ENCODE measurements at places on chromosomes 5 and 9.

DNA sequence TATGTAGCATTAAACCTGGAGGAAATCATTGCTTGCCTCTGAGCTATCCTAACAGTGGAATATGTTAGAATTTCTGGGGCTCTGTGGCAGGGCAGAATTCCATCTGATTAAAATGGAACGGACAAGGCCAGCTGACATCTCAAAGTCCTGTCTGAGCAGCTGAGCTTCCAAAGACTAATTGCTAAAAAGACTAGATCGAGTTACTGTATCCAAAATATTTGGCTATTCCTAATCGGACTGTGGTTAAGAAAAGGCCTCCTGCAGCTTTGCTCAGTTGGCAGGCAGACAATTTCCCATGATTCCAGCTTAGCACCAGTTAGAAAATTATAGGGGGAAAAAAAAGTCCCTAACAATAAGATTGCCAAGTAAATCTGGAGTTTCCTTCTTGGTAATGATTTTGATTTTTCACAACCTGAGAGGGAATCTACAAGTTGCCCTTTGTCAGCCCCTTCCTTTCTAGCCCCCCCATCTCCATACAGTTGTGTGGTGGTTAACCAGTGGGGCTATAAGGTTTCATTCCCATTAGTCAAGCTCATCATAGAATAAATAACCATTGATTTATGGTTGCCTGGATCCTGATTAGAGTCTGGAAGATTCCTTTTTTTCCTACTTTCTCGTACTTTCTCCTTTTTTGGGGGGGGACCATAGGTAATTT lies 26.4 kb downstream of the PTGR1 start:
- no peak for DNase-seq

DNA sequence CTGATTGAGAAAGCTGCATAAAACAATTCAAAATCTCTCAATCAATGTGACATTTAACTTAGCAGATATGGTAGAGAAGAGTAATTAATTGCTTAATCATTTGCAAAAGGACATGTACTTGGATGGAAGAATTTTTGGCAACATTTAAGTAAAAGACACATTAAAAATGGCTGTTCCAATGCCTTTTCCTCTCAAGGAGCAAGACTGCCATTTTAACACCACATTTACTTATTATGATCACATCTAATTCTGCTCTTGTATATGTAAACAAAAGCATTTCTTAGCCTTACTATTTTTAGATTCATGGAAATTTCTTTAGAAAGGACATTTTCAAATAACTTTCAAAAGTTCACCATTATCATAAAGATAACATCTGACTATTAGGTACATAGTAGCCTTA lies 360.0 kb downstream of the HINT1 start:
- no peak for DNase-seq

- no peak for DNase-seq
Observed at GRCh38 chr5:149667084-149667828, 62.9 kb upstream of the PPARGC1B start.

- no peak for DNase-seq
Observed at GRCh38 chr9:129798973-129799372, 4.0 kb upstream of the TOR1B start.

- DNase-seq: no peak
Observed at GRCh38 chr5:147561435-147561834, 51.6 kb upstream of the DPYSL3 start.

GRCh38 chr5:2068531-2068930 lies 185.8 kb upstream of the IRX4 start:
- DNase-seq: no peak

GRCh38 chr5:2192496-2192895 lies 309.8 kb upstream of the IRX4 start:
- DNase-seq: no peak
